ENCODE measurements at places on chromosomes 2 and 18.

- DNase-seq, result no peak
These were observed 1056.7 kb upstream of the FANCL start for GRCh38 chr2:59297816-59298215.

DNA sequence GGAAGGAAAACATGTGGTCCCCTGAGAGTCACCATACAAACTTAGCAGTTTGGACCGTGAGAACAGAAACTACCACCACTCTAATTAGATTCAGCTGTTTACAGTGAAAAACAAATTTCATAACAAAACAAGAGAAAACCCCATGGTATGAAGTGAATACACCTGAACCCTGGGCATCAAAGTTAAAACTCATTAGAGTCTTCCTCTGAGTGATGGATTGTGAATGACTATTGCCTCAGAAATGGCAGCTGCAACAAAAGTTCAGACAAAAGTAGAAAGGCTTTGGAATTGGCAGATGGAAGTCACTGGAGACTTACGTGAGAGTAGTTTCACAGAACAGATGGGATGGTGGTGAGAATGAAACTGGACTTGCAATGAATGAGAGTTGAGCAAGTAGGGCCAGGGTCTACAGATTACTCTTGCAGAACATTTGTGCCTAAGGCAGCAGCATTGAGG, 98.0 kb downstream of the AAK1 start:
- DNase-seq, result no peak

- DNase-seq, result no peak
These were observed 49.8 kb downstream of the SLC4A5 start for GRCh38 chr2:74293191-74293991.

DNA sequence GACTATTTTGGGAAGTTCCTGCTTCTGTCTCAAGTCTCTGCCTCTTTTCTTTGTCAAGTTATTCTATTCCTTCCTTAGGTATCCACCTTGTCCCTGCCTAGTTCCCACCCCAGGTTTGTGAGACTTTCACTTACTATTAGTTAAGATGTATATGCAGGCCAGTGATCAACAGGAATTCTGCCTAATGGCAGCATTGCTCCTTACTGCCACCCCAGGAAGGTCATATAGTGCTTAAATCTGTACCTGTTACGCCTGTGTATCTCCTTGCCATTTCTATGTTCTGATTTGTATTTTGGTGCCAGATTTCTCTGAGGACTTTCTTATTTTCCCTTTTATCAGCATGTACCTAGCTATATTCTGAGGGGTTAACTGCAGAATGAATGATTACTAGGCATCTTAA, 746.0 kb upstream of the TMEFF2 start:
- DNase-seq, result no peak

DNA sequence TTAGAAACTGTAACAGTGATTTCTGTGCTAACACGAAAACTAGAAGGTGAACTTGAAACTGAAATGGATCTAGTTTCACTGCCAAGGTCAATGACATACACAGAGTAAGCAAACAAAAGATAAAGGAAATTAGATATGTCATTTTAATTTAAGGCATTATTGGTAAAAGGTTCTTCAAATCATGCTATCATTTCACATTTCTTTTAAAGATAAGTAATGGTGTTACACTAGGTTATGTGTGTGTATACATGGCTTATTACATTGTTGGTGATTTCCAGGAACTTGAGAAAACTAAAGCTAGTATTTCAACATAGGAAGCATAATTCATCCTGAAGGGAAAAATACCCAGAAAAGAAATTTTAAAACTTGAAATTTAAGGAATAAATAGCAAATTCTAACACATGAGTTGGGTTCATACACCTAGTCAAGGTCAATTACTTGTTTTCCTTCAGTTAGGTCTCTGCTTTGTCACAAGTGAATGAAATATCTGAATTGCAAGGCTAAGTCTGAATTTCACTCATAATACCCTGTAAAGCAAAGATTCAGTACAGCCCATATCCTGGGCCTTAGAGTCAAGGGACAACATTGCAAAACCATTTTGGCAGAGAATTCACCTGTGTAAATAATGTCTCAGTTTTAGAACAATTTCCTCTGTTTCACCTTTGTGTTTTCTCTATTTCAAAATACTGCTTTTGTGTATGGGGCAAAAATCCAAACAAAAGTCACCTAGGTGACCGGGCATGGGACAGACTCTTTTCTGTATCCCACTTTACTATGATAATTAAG, 141.6 kb downstream of the SRBD1 start:
- DNase-seq, result no peak

DNA sequence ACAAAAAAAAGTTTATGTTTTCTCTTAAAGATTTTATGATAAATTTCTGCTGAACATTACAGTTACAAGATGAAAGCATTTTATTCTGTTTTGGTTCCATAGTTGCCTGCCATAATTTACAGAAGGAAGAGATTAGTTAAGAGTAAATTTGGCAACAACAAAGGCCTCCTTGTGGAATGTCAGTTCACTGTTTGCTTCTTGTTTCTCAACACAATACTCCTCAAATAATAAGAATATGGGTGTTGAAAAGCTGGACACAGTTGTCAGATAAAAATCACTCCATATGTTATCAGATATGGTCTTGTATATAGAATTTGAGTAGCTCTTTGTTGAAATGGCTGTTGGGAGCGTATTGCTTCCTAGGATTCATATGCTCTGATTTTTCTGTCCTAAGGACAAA, 359.5 kb downstream of the CPS1 start:
- no peak for DNase-seq

DNA sequence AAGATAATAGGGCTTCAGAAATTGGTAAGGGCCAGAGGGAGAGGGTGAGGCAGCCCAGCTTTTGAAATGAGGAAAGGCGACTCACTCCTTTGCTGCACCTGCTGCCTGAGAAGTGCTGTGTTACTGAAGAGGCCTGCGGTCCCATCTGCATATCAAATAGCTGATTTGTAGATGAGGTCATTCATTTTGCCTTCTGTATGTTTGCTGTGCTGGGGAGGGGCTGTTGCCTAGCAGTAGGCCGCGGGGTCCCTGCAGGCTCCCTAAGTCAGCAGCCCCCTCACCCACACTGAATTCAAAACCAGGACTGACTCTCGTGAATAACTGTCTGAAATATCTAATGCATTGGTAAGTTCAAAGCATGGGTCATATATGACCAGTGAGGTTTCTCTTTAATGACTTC, 377.2 kb downstream of the SOX11 start:
- no peak for DNase-seq

DNA sequence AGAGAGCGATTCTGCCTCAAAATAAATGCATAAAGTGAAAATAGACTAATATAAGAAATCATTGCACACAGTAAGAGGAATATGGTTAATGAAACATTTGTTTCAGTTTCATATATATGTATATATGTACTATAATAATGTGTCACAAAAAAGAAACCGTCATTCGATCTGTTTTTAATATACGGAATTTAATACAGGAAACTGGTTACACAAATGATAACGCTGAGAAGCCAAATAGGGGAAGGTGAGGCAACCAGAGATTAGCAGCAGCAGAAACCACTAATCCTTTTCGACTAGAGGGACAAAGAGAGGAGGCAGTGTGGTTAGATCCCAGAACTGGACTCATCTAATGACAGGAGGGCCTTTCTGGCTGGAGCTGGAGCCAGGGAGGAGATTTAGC, 64.2 kb upstream of the GREB1L start:
- DNase-seq, result no peak

GRCh38 chr18:63376538-63376937, 9.5 kb upstream of the KDSR start:
- no peak for DNase-seq

GRCh38 chr18:44719519-44720060, 38.9 kb downstream of the SETBP1 start:
- DNase-seq, result no peak

- DNase-seq, result no peak
These were observed 89.7 kb upstream of the CXCR4 start for GRCh38 chr2:136207665-136208064.

DNA sequence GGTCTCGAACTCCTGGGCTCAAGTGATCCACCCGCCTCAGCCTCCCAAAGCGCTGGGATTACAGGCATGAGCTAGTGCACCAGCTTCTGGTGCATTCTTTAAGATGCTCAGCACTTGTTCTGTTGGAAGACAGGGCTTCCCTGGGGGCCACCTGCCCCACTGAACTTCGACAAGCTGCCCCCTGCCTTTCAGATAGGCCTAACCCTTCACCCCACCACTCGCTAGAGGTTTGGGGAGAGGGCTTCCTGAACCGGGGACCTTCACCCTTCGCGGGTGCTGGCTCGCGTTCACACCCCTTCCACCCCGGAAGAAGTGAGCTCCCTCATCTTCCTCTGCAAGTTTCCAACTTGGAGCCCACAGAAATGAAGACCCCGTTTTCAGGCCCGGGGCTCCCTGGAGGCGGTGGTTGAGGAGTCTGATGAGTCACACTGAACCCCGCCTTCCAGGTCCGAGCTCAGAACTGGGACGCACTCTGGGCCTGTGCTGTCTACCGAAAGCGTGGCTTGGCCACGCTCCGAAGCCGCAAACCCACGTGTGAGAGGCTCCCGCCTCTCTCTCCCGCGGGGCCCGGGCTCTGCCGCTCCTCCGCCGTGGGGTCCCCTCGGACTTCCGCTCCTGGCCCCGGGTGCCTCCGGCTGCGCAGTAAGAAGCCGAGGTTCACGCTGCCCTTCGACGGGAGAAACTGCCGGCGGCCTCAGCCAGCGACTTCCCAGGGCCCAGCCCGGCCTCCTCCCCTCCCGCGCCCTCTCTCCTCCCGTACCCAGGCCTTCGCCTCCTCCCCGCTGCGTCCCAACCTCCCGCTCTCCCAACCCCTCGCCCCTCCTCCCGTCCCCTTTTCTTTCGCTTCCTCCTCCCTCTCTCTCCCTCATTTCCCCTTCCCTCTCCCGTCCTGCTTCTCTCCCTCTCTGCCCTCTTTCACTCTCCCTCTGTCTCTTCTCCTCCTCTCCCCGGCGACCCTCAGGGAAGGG, 47.5 kb upstream of the SP3 start:
- DNase-seq, result no peak

GRCh38 chr2:225184948-225185347, 142.7 kb upstream of the DOCK10 start:
- no peak for DNase-seq

DNA sequence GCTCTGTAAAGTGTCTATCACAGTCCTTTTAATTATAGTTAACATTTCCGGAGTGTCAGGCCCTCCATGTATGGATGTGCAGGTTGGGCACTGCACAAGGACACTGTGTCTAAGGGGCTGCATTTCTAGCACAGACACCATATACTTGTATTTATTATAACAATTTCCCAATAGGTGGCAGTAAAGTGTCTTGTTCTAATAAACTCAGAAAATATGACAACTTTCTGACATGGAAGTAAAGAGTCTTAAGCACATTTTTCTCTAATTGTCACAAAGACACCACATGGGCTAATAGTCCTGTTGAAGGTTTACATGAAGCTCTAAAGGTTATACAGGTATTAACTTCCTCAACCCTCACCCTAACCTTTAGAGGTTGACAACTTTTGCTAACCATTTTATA, 156.6 kb downstream of the DYSF start:
- DNase-seq, result no peak

DNA sequence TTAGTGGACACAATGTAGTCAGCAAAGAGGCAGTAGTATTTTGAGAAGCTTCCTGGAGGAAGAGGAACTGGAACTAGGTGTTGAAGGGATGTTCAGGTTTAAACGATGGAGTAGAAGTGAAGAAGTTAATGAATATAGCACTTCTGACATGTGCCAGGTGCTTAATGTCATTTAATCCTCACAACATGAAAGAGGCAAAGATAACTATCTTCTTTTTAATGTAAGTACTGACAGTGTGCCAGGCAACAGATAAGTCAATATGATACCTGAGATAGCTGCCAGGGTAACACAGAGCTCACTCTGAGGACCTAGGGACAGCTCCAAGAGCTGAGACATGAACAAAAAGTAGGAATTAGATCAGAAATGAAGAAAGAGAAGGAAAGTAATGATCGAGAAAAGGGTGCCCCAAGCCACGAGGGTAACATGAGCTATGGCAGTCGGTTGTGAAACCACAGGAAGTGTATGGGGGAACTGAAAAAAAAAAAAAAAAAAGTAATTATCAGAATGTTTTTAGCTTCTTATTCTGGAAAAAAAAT, 140.7 kb downstream of the RNF144A start:
- DNase-seq, result no peak

GRCh38 chr2:41950666-41950960, 97.2 kb upstream of the PKDCC start:
- DNase-seq, result no peak

GRCh38 chr2:152336119-152336853, 1.3 kb downstream of the FMNL2 start:
- DNase-seq, result no peak

- DNase-seq, result no peak
These were observed 653 bp upstream of the ANKAR start for GRCh38 chr2:189673661-189674373.

DNA sequence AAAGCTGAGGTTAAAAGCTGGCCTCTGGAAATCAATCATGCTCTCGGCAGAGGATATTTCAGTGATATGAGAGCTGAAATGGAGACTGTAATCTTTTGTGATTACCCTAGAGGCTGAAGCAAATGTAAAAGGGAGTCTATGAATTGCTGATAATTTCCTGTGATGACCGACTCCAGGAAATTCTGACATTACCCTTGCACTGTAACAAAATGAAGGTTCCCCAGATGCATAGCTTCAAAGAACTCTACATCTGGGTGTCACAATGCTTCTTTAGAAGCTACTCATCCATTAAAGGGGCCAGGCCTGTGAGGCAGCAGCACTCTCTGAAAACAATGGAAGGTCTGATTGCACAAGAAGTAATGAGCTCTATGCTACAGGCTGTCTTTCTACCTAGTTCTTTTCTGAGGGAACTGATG, 268.2 kb upstream of the SESTD1 start:
- DNase-seq, result no peak

DNA sequence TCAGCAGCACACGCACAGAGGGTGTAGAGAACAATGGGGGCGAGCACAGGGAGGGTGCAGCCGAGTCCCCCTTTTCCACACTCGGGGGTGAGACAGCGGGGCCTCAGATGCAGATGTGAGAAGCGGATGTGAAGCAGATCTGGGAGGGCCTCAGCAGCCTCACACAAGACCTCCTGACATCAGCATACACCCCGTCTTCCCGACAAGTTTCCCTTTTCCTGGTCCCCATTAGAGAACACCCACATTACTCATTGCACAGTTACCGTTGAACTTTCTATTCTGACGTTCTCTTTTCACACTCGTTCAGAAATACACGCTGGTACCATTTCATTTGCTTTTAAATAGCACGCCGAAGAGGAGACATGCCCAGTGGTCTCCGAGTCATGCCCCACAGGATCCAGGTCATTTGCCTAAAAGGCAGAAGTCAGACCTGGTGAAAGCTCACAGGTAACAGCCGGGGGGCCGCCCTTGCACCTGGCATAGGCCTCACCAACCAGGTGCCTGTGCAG, 129.5 kb upstream of the ID2 start:
- DNase-seq, result no peak

DNA sequence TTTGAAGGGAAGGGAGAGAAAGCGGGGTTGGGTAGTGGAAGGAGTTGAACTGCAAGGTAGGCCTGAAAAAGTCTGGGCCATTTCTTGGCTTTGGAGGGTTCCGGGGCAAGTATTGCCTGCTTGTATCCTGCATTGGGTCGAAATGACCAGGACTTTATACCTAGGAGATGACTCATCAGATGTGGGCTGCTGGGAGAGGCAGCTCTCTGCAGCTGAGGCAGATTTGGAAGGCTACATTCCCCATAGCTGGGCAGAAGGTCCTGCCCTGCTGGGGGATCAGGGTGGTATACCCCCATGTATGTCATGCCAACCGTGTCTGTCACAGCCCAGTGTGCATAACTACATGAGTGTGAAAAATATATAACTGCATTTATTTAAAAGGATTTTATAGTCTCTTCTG, 171.8 kb upstream of the SPRED2 start:
- no peak for DNase-seq
